ENCODE measurements at places on chromosomes 2 and 18.

- no peak for DNase-seq
Measured at GRCh38 chr18:56492136-56492535, 146.3 kb downstream of the TXNL1 start.

DNA sequence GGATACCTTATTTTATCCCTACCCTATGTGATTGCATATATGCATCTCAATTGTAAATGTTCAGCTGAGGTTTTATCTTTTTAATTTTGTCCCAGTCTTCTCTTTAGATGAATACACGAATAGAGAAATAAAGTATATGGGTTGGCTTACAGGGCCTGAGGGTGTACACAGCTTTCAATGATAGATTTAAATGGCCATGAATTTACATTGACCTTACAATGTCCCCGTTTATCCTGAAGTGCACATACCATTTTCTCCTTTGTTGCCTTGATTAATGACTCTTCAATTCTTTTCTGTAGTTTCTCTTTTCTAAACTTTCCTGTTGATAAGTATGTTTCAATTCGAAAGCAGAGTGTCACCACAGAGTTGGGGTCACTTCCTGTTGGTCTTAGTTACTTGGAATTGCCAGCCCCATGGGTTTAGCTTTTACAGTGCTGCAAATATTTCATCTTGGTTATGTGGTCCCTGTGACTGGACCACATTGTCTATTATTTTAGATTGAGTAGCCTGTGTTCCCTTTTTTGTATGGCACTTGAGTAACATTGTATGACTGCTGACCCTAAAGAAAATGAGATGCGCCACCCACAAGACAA, 1616.3 kb upstream of the ACVR2A start:
- DNase-seq = no peak

- no peak for DNase-seq
Measured at GRCh38 chr2:42792583-42793333, at the start of gene HAAO. Gene HAAO (minus strand): TSS chr2:42792583. CDS start chr2:42792536, 47 bp downstream.

DNA sequence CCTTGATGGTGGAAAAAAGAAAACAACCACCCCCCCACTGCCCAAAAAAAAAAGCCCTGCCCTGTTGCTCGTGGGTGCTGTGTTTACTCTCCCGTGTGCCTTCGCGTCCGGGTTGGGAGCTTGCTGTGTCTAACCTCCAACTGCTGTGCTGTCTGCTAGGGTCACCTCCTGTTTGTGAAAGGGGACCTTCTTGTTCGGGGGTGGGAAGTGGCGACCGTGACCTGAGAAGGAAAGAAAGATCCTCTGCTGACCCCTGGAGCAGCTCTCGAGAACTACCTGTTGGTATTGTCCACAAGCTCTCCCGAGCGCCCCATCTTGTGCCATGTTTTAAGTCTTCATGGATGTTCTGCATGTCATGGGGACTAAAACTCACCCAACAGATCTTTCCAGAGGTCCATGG, 28.0 kb downstream of the MAL start:
- DNase-seq = no peak

GRCh38 chr18:67525328-67526099, 9.0 kb upstream of the DSEL start:
- peak; percentile 4 for DNase-seq

GRCh38 chr18:37778417-37779165, 213.0 kb upstream of the CELF4 start:
- DNase-seq = peak; percentile 7

GRCh38 chr2:128178650-128179460, 87.9 kb downstream of the UGGT1 start:
- DNase-seq = peak; percentile 76

GRCh38 chr2:229025653-229026052, 245.4 kb downstream of the PID1 start:
- no peak for DNase-seq

- DNase-seq = no peak
Measured at GRCh38 chr18:9405977-9406376, 69.3 kb upstream of the RALBP1 start.

GRCh38 chr2:42854207-42854818, 61.9 kb upstream of the HAAO start:
- no peak for DNase-seq

GRCh38 chr2:96325041-96325883, at the start of gene ITPRIPL1:
Gene ITPRIPL1 (plus strand): TSS chr2:96325317. CDS start chr2:96325840, 523 bp downstream.
- DNase-seq = no peak

DNA sequence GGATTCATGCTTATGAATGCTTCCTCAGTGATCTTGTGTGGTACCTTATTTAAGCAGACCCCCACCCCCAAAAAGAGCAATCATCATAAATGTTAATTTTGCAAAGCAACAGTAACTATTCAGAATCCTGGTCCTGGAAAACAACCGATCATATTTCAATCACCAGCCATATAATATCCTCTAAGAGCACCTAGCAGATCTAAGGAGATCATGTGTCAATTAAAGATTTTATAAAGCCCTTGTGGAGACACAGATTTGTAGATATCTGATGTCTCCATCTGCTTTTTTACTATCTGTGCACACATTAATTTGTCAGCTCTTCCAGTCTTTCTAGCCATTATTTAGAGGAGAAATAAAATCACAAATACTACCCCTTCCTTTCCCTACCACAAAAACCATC, 423.7 kb downstream of the TGIF1 start:
- no peak for DNase-seq

- DNase-seq = no peak
Measured at GRCh38 chr2:200399636-200400035, 93.1 kb downstream of the SPATS2L start.

GRCh38 chr2:46470114-46470628, 9.2 kb upstream of the TMEM247 start:
- DNase-seq = no peak

DNA sequence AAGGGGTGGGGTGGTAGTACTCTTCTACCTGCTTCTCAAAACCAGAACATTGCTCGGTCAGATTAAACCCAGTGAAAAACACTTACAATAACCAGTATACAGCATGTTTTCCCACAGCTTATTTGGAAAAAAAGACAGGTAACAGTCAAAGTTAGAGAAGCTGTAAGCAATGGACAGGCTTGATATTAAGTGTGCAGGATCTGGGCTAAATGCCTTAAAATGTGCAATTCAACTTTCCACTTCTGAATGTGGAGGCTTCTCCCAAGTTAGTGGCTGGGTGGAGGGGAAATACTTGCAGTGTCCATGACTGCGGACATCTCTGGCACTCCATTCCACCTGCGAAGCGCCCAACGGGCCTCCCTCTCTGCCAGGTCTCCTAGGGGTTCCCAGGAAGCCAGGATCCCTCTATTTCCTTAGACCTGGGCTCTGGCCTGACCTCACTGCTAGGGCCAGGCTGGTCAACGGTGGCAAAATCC, 5.3 kb downstream of the ZEB2 start:
- DNase-seq = no peak

GRCh38 chr2:236287656-236288055, 23.4 kb upstream of the ASB18 start:
- DNase-seq = no peak

DNA sequence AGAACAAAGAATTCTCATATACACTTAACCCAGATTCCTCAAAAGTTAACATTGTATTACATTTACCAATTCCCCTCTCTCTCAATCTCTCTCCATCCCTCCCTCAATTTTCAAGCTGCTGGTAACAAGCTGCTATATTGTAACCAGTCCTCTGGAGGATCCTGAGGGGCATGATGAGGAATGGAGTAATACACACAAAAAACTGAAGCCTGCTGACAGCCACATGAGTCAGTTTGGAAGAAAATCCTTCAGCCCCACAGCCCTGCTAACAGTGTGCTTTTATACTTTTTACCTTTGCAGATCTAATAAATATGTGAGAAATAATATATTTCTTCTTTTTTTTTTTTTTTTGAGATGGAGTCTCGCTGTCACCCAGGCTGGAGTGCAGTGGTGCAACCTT, 165.7 kb upstream of the RAB12 start:
- DNase-seq = no peak

GRCh38 chr2:176638167-176639015, 369.1 kb downstream of the MTX2 start:
- peak; percentile 59 for DNase-seq

- no peak for DNase-seq
Measured at GRCh38 chr2:64114063-64114911, 29.9 kb downstream of the PELI1 start.

GRCh38 chr2:133862400-133862977, 294.2 kb upstream of the NCKAP5 start:
- DNase-seq = no peak

GRCh38 chr2:214651451-214651850, 158.0 kb downstream of the BARD1 start:
- DNase-seq = no peak

DNA sequence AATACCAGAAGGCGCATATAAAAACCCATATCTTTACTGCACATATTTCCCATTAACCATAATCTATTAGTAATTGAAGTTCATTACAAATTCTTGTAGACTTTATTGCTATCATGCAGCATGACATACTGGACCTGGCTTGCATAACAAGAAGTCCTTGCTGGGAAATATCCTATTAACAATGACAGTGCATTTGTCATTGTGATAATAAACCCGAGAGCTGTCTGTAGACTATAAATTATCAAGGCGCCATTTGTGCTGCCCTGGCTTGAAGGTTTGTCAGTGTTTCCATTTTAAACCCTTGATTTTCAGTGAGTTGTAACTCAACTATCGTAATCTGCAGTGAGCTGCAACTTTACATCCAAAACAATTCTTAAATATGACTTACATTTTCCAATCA, 59.0 kb downstream of the HNMT start:
- DNase-seq = no peak

DNA sequence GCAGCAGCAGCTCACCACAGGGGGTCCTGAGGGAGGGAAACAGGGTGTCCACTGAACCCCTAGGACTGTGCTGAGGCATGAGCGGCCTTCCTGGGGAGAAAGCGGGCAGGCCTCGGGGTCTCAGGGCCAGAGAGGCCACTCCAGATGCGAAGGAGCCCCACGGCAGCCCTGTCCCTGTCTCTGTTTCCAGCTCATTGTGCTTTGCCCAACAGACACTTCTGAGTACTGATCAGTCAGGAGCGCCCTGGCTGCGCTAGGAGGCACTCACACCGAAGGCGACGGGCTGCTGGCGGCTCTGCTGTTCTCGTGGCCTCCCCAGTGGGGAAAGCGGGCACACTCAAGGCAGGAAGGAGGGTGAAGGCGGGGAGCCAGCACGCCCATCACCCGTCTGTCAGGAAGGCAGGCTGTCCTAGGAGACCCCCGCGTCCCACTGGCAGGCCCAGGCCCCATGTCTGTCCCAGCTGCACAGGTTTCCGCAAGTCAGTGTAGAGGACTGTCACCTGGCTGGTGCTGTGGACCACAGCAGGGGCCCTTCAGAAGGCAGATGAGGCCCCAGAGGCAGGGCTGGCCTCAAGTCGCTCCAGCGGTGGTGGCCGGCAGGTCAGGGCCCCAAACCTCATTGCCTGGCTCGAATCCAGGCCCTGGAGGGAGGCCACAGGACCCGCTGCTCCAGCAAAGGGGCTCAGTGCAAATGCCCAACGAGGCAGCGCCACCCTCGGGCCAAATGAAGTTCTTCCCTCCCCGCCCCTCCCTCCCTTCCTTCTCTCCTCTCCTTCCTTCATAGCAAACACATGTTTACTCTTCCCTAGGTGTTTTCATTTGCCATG, 6.8 kb downstream of the ESPNL start:
- DNase-seq = no peak

GRCh38 chr2:11873356-11874154, 127.1 kb downstream of the LPIN1 start:
- no peak for DNase-seq

DNA sequence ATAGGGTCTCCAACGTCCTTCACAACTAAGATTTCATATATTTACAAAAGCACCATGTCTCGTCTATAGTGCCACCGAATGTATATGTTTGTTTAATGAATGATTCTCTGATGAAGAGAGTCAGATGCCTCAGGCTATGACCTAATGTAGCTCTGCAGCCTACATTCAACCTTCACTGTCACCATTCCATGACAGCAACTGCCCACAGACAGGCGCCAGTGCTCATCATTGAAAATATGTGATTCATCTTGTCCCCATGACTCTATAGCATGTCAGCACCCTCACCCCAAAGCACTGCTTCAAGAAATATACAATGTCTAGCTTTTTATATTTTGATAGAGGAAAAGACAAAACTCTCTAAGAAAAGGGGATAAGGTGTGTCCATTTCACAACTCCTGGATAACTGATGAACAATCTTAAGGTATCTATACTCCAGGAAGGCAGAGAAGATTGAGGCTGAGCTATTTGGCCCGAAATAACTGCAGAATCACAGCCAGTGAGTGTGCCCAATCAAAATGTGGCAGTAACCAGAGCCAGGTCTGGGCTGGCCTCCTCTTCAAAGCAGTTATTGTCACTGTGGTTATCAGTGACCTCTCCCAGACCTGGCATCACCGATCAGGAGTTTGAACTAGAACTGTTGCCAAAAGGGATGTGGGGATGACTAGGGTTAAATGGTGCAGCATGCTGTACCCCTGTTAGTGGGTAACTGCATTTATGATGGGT, 246.6 kb downstream of the SETBP1 start:
- DNase-seq = no peak

DNA sequence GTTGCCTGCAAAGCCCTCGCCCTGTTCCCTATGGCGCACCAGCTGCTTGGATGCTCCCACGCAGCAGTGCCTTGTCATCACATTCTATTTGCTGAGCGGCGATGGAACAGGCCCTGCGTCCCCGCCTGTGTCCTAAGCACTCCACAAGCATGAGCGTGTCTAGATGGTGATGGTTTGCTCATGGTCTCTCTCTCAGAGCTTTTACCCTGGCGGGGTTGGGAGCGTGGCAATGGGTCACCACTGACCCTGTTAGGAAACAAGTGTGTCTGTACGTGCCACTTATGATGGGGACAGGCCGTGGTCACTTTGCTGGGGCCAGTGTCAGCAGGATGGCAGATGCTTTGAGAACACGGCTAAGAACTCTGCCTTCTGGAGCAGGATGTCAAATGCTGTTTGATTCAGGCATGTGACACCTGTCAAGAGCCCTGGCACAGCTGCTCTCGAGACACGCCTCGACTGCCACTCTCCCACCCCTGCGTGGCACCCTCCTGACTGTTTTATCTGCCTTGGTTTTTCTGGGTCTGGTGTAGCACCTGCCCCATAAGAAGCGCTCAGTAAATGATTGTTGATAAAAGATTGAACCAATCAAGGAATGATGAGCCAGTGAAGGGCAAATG, 44.2 kb downstream of the RRM2 start:
- no peak for DNase-seq

- no peak for DNase-seq
Measured at GRCh38 chr2:176685908-176686307, 416.7 kb downstream of the MTX2 start.

DNA sequence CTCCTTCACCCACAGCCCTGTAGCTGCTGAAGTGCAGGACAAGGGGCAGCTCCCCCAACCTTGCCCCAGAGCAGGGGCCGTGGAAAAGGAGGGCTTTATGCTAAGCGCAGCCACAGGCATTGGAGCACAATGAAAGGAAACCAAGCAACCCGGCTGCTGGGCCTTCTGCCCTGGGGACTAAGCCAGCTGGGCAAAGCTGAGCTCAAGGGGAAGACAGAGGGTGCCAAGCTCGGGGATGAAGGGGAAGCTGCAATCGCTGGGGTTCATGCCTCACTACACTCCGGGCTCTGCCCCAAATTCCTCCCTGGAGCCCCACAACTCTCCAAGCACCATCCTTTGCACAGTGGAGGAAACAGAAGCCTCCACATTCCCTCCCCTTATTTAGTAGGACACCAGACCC, 12.4 kb downstream of the SFXN5 start:
- DNase-seq = no peak

GRCh38 chr18:22378672-22379282, 38.9 kb downstream of the CTAGE1 start:
- peak; percentile 27 for DNase-seq

- DNase-seq = peak; percentile 71
Measured at GRCh38 chr2:71923887-71924533, 223.7 kb downstream of the CYP26B1 start.

- no peak for DNase-seq
Measured at GRCh38 chr2:223604231-223604630, 2.1 kb upstream of the SCG2 start.

GRCh38 chr2:191350826-191351225, 105.6 kb downstream of the MYO1B start:
- DNase-seq = no peak
